ENCODE measurements at places on chromosomes 11 and 22.
A peak's percentile ranks its signal among the peaks of the same experiment; 100 is the strongest.

GRCh38 chr22:20472629-20473442 is 22.8 kb downstream of the KLHL22 start:
- no peak for DNase-seq

DNA sequence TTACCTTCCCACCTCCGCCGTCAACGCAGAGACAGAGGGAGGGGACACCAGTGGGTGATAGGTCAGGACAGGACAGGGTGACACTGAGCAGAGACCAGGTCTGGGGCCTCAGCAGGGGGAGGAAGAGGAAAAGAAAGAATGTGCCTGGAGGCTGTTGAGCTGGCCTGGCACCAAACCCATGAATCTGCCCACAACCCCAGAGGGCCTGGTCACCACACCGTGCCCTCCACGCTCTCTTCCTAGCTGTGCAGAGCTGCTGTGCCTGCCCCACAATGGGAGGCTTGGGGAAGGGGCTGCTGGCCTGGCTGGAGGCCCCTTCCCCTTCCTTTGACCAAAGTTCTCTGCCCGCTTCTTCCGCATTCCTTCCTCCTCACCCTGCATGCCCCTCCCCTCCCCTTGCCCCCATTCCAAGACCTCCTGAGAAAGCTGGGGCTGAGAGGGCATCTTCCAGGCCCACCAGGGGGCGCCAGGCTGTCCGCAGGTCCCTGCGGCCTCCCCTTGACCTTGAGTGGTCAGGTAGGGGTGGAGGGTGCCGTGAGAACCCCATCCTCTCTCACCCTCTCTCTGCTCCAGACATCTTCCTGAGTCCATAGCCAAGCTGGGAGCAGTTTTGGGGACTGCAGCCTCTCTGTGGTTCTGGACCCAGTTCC is 11.0 kb upstream of the CACNA1I start:
- DNase-seq: no peak

- no peak for DNase-seq
Measured at GRCh38 chr22:29717789-29718188, 2.0 kb upstream of the CABP7 start.

GRCh38 chr11:35223371-35223796 is 84.4 kb downstream of the CD44 start:
- peak; percentile 65 for DNase-seq

GRCh38 chr11:45541693-45542434 is 123.6 kb downstream of the CHST1 start:
- no peak for DNase-seq

- no peak for DNase-seq
Measured at GRCh38 chr11:69541001-69541285, 59.5 kb downstream of the LINC01488 start.

GRCh38 chr11:88357323-88358039 is 19.9 kb upstream of the CTSC start:
- no peak for DNase-seq

DNA sequence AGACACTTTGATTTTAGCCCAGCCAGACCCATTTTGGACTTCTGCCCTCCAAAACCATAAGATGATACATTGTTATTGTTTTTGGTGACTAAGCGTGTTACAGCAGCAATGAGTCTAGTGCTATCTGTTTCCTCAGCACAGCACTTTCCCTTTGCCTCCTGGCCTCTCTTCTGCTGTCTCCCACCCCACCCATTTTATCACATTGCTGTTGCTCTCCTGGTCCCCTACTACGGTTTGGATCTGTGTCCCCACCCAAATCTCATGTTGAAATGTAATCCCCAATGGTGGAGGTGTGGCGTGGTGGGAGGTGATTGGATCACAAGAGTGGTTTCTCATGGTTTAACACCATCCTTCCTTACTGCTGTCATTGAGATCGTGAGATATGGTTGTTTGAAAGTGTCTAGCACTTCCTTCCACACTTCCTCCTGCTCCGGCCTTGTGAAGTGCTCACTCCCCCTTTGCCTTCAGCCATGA is 59.8 kb upstream of the CD82 start:
- no peak for DNase-seq

- DNase-seq: no peak
Measured at GRCh38 chr11:13289081-13289480, 11.5 kb downstream of the BMAL1 start.

DNA sequence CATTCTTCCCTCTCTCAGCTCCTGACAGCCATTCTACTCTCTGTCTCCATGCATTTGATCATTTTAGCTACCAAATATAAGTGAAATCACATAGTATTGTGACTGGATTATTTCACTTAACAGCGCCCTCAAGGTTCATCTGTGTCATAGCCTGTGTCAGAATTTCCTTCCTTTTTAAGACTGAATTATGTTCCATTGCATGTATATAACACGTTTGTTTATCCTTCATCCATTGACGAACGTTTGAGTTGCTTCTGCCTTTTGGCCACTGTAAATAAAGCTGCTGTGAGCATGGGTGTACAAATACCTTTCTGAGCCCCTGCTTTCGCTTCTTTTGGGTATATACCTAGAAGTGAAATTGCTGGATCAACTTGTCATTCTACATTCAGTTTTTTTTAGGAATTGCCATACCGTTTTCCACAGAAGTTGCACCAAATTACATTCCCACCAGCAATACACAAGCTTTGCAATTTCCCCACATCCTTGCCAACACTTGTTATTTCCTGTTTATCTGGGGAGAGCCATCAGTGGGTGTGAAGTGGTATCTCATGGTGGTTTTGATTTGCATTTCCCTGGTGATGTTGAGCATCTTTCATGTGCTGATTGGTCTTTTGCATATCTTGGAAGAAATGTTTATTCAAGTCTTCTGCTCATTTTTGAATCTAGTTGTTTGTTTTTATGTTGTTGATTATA is 17.5 kb downstream of the GLB1L2 start:
- DNase-seq: no peak

- peak; percentile 81 for DNase-seq
Measured at GRCh38 chr22:36461665-36462649, 19.5 kb downstream of the TXN2 start.

- peak; percentile 84 for DNase-seq
Measured at GRCh38 chr22:36325154-36326031, 62.4 kb downstream of the MYH9 start.

DNA sequence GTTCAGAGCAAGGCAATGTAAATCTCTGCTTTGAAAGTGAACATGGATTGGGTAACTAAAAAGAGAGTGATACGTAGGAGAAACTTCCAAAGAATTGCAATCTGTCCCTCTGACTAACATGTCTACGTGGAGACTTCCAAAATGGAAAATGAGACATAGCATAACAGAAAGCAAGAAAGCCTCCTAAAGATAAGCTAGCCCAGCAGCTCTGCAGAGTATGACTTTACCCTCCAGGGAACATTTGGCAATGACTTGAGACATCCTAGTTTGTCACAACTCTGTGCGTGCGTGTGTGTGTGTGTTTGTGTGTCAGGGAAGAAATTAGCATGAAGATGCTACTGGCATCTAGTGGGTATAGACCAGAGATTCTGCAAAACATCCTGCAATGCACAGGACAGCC is 817.4 kb downstream of the NTM start:
- no peak for DNase-seq

GRCh38 chr22:36587289-36588154 is 58.6 kb upstream of the EIF3D start:
- DNase-seq: peak; percentile 86
